ENCODE measurements at places on chromosomes 4 and X.

GRCh38 chrX:24145303-24146186 is 4.0 kb upstream of the ZFX start:
- DNase-seq: no peak

DNA sequence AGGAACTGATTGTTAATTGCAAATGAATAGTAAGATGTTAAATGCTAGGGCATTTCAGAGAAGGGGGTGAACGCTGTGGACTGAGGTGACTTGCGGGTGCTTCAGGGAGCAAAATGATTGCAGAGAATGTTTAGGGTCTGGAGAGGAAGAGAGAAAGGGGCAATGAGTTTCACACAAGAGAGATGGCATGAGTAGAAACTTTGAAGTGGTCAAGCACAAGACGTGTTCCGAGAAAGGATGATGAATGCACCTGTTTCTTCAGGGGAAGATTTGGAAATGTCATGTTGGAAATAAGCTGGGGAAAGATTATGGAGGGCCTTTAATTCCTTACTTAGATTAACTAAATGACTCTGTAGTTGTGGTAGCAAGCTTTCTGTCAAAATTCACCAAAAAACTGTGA is 43.4 kb downstream of the DTHD1 start:
- no peak for DNase-seq

- DNase-seq: no peak
Observed at GRCh38 chr4:153573221-153573620, 107.1 kb downstream of the TMEM131L start.

DNA sequence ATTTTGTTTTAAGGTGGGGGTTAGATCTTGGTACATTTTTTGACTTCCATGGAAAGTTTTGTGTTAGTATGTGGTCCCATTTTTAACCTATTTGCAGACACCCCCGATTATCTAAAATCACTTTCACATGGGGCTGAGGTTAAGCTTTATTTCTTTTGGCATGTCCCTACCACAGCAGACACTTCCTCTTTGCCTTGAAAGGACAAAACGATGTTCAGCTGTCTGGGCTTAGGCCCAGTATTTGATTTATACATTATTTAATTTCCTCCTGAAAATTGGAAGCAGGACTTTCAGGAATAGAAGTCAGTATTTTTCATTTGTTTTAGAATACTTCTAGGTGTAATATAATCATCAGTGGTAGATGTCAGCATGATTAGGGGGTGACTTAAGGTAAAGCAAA is 112.4 kb upstream of the SPRY1 start:
- DNase-seq: no peak

DNA sequence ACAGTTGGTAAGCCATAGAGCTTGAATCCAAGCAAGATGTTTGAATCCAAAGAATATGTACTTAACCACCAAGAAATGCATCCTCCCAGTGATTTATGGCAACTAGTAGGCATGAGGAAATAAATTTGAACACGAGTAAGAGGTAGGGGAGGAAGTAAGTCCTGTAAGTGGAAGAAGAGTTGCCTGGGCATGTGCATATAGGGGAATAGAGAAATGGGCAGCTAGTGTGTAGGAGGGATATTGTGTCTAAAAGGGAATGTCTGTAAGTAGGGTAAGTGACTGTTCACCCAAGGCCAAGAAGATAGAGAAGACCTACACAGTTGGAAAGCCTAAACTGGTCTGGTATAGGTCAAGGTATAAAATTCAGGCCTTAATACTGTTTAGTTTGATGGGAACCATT is 4.6 kb downstream of the SH3BGRL start:
- peak; percentile 50 for DNase-seq

DNA sequence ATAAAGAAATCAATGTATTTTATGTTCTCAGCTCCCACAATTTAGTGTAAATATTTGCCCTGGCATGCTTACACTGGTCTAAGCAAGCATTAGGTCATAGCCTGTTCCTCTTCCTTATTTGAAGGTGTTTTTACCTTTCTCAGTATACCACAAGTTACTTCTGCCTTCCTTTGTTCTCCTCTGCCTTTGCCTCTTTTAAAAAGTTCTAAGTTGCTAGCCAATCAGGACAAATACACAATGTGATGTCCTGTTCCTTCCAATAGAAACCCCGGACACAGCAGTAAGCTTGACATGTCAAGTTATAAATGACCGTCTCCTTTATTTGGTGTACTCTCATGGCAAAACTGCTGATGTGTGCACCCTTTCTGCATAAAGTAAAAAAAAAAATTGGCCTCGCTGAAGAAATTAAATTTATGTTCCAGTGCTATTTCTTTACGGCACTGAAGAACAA is 49.4 kb downstream of the UGT2B10 start:
- DNase-seq: no peak

DNA sequence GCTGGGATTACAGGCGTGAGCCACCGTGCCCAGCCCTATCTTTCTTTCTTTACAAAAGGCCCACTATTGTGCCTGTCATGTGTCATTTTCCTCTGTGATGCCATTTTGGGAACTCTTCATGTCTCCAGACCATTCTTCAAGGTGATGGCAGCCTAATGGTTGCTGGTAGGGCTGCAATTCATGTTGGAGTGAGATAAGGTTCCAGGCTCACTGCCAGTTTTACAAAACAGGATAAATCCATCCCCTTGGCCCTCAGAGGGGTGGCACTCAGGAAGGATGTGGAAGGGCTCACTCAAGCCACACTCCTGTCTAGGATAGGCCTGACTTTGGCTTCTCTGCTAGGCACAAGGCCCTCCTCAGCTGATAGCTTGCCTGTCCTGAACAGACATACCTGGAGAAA is 3.8 kb downstream of the TCEAL9 start:
- DNase-seq: no peak

DNA sequence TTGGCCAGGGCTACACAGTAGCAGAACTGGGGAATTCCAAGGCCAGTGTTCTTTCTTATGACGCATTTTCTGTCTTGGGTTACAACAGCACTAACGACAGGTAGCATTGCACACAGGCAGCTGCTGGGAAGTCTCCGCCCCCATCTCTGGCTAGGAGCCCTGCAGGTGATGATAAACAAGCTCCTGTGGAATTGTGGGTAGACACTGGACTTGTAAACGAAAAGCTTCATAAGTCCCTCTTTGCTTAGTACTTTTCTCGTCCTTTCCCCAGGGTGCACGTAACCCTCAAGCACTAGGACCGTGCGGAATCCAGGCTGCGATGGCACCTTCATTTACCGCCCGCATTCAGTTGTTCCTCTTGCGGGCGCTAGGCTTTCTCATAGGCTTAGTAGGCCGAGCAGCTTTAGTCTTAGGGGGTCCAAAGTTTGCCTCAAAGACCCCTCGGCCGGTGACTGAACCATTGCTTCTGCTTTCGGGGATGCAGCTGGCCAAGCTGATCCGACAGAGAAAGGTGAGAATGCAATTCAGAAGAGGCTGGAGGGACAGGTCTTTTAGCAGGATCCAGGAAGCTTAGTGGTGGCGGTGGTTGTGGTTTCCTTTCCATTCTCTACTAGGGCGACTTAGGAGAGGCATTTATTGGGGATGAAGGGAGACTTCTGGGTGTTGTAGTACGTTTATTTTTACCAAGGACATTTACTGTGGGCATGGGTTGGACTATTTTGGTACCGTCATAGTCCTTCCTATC is at the start of gene FAAH2:
FAAH2 (plus strand) TSS at position 200 of the 745 bp plus-strand sequence; CDS start at position 320, 120 bp downstream.
- no peak for DNase-seq

DNA sequence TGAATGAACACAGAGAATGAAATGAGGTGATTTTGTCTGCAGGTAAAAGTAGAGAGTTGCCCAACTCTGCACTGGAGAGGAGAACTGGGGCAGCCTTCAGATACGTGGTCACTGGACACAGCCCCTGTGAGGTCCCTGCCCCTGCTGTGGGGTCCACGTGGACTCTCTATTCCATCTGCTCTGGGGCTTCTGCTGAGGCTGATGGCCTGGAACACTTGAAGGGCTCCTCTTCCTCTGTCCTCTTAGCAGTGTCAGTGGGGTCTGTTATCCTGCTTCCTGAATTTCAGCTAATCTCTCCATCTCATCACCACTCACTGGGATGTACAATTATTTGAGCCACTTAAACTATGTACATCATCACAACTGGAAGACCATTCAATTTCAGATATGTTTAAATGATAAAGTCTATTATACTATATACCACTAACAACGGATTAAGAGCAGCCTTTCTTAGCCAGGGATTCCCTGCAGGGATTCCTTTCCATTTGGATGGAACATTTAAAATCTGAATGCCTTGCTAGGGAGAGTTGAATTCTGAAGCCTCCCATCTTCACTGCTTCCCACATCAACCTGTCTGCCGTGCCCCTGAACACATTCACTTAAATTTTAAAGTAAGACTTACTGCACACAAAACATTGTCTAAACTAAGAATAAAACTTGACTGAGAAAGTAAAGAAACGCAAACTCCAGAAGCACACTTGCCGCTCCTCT is 74.0 kb downstream of the CC2D2A start:
- DNase-seq: no peak

DNA sequence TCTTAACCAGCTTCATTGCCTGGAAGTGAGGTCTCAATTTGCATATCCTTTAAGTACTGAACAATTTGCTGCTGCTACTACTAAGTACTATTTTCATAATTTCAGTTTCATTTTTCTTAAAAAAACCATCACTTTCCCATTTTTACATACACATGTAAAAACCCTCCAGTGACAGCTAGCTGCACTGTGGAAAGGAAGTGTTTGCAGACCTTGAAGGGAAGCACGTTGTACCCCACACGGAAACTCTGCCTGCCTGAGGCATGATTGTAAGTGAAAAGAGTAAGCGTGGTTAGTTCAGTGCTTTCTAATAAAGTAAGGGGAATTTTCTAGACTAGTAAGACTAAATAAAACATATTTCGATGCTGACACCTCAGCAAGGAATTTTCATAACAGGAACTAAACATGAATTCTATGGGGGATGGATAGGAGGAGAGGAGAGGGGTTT is 103.6 kb downstream of the RAPGEF2 start:
- peak; percentile 81 for DNase-seq

DNA sequence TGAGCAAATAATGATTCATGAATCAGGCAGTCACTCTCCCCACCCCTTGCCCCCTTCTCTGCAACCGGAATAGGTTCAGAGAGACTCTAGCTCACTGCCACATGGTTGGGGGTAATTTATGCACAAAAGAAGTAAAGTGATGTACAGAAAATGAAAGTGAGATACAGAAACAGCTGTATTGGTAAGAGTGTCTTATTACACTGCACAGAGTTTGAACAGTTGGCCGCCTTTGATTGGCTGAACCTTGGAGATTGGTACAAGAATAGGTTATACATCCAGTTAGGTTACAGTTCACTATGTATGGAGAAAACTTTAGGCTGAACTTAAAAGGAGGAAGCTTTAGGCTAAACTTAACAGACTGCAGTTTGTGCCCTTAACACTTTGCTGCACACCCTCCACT is 34.6 kb upstream of the DIAPH2 start:
- no peak for DNase-seq

DNA sequence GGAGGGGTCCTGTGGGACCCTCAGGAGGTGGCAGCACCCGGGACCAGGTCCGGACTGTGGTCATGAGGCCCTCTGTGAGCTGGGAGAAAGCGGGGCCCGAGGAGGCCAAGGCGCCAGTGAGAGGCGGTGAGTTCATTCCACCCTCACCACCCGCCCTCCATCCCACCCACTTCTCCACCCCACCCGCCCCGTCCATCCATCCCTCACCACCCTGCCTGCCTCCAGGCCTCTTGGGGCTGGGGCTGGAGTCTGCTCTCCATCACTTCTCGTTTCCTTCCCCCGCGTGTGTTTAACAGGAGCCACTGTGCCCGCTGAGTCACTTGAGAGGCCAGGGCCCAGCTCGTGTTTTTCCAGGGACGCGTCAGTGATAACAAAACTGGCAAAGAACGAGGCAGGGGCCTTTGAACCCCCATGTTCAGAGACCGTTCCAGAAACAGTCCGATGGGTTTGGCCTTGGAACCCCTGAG is 6.2 kb downstream of the SH3TC1 start:
- peak; percentile 88 for DNase-seq

DNA sequence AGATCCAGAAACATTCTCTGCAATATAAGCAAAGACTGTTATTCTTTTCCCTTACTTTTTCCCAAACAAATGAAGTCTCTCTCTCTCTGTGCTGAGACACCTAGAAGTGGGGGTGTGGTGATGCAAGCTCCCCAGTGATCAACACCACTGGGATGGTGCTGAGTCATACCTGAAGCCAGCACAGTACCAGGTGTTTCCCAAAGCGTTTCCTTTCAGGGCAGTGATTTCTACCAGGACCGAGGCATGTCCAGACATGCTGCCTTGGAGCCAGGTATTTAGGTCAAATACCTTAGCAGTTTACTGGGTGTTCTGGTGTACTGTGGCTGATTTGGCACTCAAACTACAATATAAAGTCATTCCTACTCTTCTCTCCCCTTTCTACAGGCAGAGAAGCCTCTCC is 726.5 kb downstream of the FAM133A start:
- no peak for DNase-seq

DNA sequence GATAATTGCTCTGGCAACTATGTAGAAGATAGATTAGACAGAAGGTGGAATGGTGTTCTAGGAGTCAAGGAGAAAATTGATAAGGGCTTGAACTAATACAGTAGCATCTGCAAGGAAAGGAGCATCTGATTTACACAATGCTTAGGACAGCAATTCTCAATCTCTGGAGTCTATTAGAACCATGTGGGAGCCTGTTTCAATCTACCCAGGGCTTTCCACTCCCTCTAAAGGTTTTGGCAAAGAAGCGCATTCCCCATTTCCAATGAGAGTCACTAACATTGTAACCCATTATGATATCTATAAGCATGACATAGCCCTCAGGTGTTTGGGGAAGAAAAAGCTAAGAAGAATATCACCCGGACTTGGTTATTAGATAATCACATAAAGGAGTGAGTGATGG is 168.2 kb downstream of the COL25A1 start:
- DNase-seq: no peak

DNA sequence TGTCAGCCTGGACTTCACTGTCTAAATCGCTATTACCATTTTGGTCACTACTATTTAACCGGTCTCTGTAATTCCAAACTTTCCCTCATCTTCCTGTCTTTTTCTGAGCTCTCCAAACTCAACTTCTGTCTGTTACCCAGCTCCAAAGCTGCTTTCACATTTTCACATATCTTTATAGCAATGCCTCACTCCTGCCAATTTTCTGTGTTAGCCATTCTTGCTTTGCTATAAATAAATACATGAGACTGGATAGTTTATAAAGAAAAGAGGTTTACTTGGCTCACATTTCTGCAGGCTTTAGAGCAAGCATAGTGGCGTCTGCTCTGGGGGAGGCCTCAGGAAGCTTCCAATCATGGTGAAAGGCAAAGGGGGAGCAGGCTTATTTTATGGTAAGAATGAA is 368.3 kb upstream of the GNPDA2 start:
- DNase-seq: no peak

DNA sequence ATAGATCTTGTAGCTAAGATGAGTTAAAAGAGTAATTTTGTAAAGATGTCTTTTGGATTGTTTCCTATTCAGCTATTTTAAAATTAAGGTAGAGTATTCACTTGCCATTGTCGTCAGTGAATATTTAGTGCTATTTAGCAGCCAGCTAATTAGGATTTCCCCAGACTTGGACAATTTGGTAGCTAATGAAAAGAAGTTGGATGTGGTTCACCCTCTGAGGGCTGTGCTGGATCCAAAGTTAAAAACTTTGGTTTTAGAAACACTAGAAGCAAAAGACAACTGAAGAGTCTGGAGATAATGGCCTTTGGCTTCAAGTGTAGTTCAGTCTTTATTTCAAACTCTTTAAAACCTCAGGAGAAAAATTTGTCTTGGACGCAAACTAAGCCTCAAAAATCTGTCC is 41.3 kb downstream of the ATG4A start:
- no peak for DNase-seq
